ENCODE measurements at places on chromosomes 5 and 9.
A peak's percentile ranks its signal among the peaks of the same experiment; 100 is the strongest.

- peak; percentile 92 for DNase-seq
Measured at GRCh38 chr5:124651663-124652513, 94.6 kb downstream of the ZNF608 start.

- no peak for DNase-seq
Measured at GRCh38 chr5:7131680-7132079, 264.3 kb upstream of the ADCY2 start.

DNA sequence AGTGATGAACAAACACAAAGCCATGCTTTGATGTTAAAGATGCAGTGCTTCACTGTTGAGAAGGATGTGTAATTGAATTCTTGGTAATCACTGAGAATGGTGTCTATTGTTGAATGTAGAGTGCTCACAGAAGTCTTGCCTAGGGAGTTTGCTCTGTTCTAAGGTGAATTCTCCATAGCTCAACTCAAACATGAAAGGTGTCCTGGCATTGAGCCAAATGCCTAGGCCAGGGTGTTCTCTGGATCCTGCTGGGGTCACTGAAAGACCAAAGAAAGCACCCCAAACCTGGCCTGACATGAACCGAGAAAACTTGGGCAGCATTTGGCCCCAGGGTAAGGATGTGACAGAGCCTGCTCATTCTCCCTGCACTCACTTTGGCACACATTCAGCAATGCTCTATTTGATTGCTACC, 217.3 kb downstream of the ARL15 start:
- DNase-seq, result no peak

DNA sequence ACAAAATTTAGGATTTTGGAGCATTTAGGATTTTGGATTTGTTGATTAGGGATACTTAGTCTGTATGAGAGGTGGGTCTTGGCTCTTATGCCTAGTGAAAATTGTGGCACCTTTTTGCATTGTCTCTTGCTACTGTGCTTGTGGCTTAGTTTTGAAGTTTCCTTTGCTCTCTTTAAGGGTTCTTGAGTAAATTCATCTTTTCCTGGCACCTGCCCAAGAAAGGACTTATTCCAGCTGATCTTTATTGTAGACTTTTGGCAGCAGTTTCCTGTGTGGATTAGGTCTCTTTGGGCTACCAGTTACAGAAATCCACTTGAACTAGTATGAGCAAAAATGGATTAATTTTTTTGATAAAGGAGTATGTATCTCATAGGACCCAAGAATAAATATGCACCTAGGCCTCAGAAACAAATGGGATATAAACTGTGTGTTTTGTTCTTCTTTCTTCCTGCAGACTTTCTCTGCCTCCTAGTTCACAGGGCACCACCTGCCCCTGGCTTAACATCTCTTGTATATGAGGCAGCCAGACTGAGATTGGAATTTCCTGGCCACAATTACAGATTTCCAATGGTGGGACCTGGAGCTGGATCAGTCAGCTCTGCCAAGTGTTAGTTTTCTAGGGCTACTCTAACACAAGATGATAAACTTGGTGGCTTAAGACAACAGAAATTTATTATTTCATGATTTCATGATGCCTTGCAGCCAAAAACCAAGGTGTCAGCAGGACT, 44.6 kb downstream of the FOCAD start:
- no peak for DNase-seq

DNA sequence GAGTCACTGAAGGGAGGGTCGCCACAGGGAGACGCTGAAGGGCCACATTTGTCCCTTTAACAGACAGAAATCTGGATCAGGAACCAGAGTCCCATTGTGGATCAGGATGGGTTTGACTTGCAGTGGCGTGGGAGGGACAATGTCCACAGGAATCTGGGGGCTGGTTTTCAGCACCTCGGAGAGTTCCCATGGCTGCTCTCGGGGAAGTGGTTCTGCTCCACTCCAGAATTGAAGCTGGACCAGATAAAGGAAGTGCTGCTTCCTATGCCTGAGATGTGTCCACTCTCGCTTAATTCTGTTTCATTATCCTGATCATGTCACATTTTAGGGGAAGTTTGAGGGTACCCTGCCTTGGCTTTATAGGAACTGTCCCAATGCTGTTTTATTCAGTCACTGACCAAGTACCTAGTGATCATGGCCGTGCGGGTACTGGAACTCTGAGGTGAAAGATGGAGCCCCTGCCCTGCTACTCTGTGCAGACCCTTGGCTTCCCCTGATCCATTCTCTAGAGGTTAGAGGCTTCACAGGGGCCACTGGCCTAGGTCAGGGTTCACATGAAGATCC, 28.7 kb downstream of the ENHO start:
- DNase-seq, result no peak

DNA sequence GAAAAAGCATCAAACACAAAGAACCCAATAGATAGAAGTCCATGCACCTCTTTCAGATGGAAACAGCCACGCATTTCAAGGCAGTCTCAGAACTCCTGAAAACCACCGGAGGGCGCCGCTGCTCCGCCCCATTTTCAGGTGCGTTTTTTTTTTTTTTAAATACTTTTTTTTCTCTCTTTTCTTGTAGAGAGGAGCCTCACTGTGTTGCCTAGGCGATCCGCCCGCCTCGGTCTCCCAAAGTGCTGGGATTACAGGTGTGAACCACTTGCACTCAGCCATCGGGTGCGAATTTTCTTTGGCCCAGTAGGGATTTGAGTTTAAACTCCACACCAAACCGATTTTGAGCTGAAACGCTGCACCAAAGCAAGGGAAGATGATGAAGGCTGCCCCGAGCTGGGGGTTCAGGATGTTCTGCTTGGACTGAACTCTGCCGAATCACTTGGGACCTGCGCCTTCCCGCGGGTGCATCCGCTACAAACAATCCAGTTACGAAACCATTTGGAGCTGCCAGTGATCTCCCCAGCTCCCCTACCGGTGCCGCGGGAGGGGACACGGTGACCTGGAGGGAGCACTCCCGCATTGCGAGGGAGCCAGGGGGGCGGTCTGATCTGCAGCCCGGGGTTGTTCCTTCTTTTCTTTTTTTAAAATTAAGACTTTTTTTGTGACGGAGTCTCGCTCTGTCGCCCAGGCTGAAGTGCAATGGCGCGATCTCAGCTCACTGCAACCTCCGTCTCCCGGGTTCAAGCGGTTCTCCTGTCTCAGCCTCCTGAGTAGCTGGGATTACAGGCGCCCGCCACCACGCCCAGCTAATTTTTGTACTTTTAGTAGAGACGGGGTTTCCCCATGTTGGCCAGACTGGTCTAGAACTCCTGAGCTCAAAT, 1.4 kb downstream of the PTGR1 start:
- DNase-seq, result no peak

- DNase-seq, result no peak
Measured at GRCh38 chr5:153742060-153742459, 251.6 kb downstream of the GRIA1 start.

DNA sequence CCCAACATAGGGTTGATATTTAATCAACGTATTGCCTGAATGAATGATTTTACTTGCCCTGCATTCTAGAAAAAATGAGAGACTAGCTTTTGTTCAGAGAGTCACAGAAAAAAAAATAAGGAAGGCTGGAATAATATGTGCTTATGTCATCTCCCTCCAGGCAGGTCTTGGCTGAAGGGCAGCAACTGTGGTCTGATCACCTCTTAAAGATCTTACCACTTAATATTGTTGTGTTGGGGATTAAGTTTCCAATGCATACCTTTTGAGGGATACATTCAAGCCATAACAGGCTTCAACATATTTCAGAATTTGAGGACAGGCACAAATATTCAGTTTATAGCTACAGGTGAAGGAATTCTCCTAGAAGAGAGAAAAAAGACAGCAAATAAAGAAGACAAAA, 157.3 kb upstream of the S1PR3 start:
- no peak for DNase-seq

- DNase-seq, result no peak
Measured at GRCh38 chr9:113125386-113126035, 25.3 kb upstream of the SLC31A2 start.
